ENCODE measurements at places on chromosomes 1 and 21.

DNA sequence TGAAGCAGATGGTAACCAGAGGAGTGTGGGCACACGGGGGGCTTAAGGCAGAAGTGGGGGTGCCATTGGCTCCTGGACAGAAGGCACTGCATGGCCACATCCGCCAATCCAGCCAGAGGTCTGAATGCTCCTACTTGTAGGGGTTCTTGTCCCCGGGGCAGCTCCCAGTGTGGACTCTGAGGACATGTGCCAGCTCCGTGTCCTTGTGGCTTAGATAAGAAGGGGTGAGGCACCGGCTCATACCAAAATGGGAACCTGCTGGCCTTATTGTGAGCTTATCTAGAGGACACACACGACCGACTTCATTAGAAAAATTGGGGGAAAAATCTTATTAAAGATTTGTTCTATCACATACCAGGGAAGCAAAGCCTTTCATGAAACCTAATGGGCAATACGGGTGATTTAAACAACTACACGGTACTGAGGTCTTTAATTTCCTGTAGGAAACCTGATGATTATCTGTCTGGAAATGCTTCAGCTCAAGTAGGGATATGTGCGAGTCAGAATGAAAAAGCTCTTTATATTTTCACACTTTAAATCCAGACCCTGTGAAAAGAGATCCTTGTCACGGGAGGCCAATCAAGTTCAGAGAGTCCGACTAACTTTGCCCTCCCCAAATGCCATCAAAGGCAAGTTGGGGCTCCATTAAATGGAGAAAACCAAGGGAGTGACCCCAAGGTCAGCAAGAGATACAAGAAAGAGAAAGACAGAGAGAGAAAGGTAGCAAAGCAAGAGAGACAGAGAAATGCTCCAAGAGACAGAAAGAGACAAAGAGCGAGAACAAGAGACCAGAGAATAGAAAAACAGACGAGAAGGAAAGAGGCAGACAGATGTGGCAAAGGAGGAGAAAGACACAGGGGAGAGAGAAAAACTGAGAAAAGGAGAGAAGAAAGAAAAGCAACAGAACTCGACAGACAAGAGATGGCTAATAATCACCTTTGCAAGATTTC is 14.1 kb upstream of the KCNN3 start:
- DNase-seq: no peak

- no peak for DNase-seq
These were observed 446.0 kb downstream of the PTPRU start for GRCh38 chr1:29682171-29682918.

DNA sequence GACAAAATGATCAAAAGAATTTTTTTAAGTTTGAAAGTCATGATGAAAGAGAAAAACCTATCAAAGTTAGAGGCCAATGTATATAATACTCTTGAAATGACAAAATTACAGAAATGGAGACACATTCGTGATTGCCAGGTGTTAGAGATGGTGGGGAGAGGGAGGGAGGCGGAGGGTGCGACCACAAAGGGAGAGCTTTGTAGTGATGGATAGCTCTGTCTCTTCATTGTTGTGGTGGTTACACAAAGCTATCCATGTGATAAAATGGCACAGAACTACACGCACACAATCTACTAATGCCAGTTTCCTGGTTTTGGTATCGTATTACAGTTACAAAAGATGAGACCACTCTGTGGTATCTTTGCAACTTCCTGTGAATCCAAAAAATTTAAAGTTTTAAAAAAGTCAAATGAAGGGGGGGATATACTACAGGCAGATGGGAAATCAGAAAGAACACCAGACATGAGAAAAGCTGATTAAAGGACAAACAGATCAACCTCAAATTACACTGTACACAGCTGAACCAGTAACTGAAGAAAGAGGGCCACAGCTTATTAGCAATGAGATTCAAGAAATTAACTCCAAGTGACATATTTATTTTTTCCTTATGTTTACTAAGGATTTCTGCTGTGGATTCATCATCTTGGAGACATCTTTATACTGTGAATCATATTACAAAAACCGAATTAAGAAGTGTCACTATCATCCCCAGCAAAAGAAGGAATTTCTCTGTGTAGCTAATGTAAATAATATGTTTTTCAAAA is 199.1 kb downstream of the SLC45A1 start:
- no peak for DNase-seq

GRCh38 chr1:68081775-68082283 is 31.4 kb upstream of the DIRAS3 start:
- no peak for DNase-seq

DNA sequence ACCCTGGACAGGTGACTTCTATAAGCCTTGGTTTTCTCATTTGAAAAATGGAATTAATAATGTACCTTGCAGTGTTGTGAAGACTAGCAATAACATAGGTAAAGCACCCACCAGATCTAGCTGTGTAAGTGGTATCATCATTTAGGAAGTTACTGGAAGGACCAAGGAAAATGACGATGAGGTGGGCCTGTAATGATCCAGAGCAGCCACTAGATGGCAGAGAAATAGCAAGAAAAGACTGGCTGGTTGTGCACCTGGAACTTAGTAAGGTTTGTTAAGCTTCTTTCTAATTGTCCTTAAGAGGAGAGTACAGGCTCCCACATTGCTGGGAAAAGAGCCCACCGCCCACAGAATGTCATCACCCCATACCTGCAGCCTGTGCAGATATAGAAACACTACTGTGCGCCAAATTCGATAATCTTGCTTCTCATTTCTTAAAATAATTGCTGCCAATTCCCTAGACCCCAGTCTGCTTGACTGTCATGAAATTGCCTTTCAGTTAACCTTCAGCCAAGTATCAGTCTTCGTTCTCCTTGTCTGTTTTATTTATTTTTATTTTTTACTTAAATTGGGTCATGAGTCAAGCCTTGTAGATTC is 37.2 kb downstream of the WNT4 start:
- no peak for DNase-seq

DNA sequence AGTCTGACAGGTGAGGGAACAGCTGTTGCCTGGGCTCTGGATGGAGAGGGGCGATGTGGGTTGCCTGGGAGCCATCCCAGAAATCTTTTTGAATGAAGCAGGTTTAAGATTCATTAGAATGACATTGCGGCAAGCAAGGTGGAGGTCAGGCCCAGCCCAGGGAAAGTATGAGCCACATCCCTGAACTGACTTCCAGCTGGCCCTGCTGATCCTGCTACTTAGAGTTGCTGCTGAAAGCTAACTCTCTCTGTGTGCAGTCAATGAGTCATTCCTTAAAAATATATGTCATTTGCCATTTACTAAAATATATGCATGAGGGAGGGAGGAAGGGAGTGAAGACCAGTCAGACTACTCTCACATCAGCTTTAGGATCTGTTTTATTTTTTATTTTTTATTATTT is 54.3 kb upstream of the RAB3GAP2 start:
- no peak for DNase-seq

GRCh38 chr1:87578464-87578863 is 249.8 kb downstream of the LMO4 start:
- no peak for DNase-seq

GRCh38 chr21:28272272-28272992 is 720.2 kb downstream of the LTN1 start:
- no peak for DNase-seq

DNA sequence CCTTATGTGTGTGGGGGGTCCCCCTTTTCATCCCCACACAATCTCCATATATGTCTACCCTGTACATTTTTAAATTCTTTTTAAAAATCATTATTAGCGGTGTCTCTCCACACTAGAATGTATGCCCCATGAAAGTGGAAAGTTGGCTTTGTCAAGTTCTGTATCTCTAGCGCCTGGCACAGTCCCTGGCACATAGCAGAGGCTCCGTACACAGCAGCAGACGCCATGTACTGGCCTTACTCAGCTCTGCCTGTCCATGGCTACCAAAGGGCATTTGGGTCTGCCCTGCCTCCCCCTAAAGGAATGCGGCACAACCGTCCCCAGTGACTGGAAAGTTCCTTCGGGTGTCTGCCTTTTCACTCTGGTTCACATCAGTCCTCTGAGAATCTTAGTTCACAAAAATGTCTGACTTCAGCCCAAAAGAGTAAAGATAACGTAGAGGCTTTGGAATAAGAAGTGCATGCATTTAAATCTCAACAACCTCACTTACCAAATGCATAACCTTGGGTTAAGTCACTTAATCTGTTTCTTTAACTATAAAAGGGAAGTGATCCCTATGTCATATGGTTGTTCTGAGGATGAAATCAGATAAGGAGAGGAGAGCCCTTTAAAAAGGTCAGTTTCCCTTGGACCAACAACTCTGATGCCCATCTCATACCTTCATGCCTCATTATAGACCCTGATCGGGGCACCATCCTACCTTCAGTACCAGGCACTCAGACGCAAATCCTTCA is 61.1 kb downstream of the CD46 start:
- no peak for DNase-seq

DNA sequence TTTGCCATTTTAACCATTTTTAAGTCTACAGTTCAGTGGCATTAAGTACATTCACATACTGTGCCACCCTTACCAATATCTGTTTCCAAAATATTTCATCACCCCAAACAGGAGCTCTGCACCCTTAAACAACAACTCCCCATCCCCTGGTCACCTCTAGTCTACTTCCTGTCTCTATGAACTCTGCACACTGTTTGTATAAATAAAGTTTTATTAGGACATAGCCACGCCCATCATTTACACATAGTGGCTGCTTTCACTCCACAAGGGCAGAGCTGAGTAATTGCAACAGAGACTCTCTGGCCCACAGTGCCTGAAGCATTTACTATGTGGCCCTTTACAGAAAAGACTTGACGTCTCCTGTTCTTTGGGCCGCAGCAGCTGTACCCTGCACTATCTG is 30.1 kb downstream of the KCNAB2 start:
- DNase-seq: no peak

DNA sequence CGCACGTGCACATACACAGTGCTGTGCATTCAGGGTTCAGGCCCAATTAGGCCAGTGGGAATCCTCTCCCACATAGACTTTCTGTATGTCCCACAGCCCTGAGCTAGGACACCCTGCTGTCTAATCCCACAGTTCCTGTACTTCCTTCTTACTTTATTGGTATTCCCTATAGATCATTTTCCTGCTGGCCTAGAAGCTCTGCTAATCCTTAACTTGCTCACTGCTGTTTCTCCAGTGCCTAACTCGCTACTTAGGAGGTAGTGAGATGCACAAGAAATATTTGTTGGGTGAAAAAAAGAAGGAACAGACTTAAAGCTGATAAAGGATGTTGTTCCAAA is 34.1 kb upstream of the FHAD1 start:
- no peak for DNase-seq

- no peak for DNase-seq
These were observed 688.1 kb downstream of the PLA2G4A start for GRCh38 chr1:187516874-187517273.

DNA sequence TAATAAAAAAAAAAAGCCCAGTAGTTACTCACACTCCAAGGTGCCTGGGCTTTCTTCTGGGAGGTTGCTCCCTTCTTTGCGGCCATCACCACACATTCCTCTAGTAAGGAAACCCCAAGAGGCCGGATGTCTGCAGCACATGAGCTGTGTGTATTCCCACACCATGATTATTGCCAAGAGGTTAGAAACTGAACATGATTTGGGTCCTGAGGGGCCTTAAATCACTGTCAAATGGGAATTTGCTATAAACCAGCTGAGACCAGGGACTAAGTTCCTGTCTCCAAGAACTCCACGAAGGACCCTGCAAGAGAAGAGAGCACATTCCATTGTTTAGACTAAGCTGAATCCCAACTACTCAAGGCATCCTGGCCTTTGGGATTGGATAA is 85.3 kb upstream of the SSX2IP start:
- DNase-seq: no peak

- DNase-seq: no peak
These were observed 60.8 kb downstream of the FASLG start for GRCh38 chr1:172719694-172720138.

- no peak for DNase-seq
These were observed 17.9 kb upstream of the CSF1 start for GRCh38 chr1:109892561-109893368.

- no peak for DNase-seq
These were observed 53.1 kb upstream of the CYP2J2 start for GRCh38 chr1:59979666-59980065.

- DNase-seq: no peak
These were observed 25.0 kb downstream of the PRDX6 start for GRCh38 chr1:173502104-173502503.

GRCh38 chr1:36085686-36086526 is 2.0 kb downstream of the TEKT2 start:
- no peak for DNase-seq

All from substantia nigra (tissue), 51 donors.